Prostate gland (tissue), 2 donors: ENCODE measurements at places on chromosomes 5 and 9.

DNA sequence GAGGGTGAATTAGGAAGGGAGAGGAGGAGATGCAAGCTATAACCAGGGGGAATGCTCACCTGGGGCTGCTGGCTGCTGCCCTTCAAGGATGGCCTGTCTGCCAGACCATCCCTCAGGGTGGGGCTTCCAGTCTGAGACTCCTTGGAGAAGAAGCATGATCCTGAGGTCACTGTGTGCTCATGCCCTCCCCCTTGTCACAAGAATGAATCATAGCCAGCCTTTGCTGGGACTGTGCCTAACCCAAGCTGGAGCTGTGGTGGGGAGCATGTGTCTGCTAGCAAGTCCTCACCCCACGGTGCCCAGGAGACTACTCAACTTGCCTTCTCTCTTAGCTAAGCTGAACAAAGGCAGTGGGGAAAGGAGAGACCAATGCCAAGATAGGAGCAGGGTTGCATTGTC is 463.6 kb downstream of the SPOCK1 start:
- DNase-seq: no peak

GRCh38 chr5:91302305-91302704 is 80.8 kb downstream of the ARRDC3 start:
- no peak for DNase-seq

DNA sequence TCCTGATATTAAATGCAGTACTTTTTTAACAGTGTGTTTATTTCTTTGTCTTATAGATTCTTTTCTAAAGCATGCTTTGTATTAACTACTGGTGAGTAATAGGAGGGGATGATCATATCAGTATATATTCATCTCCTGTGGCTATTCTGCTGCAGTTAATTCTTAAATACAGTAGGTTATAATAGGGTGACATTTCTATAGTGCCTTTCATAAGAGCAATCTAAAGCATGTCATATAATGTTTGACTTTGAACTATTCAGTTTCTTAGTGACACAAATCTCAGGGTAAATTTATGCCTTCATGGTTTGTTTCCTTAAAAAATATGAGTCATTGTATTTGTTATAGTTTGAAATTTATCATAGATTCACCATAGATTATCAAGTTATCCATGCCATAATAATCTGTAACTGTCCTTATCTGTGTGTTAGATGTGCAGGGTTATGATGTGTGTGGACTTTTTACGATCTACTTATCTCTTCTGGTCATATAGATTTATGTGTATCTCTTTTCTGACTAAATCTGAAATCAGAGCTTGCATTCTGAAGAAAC is 1019.5 kb downstream of the NR2F1-AS1 start:
- DNase-seq: no peak

DNA sequence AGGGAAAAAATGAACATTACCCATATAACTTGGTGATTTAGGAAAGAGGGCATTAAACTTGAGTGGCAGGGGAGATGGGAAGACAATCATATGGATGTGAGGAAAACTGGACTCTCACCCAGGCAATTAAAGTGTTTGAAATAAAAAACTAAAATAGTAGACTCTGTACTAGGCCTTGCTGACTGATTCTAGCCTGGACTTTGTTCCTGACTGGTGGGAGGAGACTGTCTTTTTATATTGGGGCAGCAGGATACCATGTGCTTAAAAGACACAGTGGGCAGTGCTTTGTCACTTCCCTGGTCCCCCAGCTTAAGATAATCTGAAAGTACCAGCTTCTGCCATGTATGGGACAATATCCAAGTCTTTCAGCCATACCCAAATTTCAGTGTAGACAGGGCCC is 107.0 kb downstream of the ACTL7B start:
- no peak for DNase-seq

DNA sequence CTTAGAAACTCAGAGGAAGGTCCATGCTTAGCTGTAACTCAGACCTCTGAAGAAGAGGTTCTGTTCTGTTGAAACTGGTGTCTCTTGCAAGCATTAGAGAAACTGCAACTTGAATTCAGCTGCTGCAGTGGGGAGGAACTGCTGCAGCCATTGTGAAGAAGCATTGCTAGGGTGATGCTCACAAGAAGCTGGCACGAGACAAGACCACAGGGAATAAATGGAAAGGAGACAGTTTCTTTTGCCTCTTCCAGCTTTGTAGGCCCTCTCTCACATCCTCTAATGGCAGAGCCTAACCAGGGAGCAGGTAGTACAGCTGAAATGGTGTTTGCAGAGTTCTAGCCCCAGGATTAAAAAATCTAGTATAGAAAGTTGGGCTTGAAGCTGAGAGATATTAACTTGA is 148.0 kb upstream of the DMAC1 start:
- no peak for DNase-seq

- DNase-seq: no peak
Observed at GRCh38 chr9:38737246-38737645, 17.3 kb upstream of the FAM240B start.

DNA sequence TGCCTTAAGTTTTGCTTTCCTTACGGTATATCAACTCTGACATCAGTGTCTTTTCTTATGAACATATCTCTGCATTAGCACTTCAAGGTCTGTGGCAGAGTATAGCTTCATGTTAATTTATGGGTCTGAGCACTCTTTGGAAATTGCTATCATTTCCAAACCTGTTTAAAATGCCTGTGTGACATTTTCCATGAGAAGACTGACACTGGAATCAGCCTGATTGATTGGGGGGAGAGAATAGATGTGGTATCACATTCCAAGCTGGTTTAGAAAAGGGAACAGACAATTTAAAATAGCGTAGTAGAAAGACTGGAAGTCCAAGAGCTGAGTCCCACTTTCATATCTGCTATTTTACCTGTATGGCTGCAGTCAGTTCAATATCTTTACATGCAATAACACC is 272.1 kb upstream of the CDH10 start:
- DNase-seq: no peak

GRCh38 chr9:134571946-134572917 is 69.4 kb upstream of the COL5A1 start:
- DNase-seq: no peak

DNA sequence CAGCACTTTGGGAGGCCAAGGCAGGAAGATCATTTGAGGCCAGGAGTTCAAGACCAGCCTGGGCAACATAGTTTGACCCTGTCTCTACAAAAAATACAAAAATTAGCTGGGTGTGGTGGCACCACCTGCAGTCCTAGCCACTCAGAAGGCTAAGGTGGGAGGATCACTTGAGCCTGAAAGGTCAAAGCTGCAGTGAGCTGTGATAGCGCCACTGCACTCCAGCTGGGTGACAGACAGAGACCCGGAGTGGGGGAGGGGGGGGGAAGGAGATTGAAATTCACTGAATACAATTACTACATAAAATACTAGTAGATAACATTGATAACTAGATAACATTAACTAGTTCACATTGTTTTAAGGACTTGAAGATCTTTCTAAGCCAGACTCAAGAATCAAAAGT is 345.6 kb downstream of the BNC2 start:
- no peak for DNase-seq

DNA sequence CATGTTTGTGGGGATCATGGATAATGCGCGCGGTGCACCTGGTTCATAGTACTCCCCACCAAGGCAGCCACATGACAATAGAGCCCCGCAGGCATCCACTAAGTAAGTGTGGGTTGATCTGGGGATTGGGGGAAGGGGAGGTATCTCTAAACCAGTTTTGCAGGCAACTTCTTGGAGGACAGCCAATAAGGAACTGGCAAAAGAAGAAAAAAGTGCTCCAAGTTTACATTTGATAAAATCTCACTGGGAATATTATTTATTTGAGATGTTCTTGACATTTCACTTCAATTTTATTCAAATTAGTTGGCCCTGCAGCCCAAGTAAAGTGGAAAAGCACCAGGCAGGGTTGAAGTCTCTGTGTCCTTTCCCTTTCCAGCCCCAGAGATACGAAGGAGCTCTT is 8.5 kb downstream of the FBP1 start:
- peak; percentile 73 for DNase-seq

- no peak for DNase-seq
Observed at GRCh38 chr5:137563646-137564397, 64.7 kb upstream of the SPOCK1 start.

DNA sequence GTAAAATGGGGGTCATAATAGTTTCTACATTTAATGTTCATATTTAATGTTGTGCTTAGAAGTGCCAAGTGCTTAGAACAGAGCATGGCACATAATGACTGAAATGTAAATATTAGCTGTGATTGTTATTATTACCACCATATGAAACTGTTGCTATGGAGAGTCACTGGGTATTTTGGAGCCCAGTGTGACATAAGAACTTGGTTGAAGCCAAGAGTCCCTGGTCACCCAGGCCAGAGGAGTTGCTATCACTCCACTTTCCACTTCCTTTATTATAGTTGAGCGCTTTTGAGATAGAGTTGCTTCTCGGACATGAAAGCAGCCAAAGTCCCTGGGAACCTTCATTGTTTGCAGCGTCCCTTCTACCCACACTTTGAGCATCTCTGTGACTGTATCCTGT is 77.1 kb downstream of the MAP1B start:
- no peak for DNase-seq

GRCh38 chr5:137199201-137199600 is 299.9 kb downstream of the SPOCK1 start:
- DNase-seq: no peak

- no peak for DNase-seq
Observed at GRCh38 chr5:4563400-4563799, 576.7 kb upstream of the ADAMTS16 start.
